ENCODE measurements at places on chromosomes 2 and 18. TPM values are rescaled to one million over a fixed set of nuclear protein-coding genes. Genes with fewer than 3 reads are reported as not detected.

DNA sequence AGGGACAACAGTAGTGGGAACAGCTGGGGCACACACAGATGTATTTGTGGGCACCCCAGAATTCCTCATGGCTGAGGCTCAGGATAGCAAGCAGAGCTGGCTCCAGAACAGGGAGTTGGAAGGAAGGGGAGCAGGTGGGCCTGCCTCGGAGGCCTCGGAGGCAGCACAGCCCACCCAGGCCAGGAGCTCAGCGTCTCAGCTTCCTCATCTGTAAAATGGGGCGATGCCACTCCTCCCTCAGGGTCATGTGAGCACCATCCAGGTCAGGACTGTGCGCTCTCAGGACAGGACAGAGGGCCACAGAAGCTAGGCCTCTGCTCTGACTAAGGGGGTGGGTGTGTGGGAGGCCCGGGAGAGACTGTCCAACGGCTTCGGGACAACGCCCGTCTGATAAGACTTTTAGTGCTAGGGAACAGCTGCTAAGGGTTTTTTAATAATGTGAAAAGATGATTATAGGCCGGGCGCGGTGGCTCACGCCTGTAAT lies 106.2 kb downstream of the HDAC4 start:
- no peak for DNase-seq

GRCh38 chr2:117349687-117350086 lies 464.8 kb upstream of the DDX18 start:
- DNase-seq, result no peak

GRCh38 chr2:28424799-28425463 lies 32.3 kb downstream of the FOSL2 start:
- no peak for DNase-seq

DNA sequence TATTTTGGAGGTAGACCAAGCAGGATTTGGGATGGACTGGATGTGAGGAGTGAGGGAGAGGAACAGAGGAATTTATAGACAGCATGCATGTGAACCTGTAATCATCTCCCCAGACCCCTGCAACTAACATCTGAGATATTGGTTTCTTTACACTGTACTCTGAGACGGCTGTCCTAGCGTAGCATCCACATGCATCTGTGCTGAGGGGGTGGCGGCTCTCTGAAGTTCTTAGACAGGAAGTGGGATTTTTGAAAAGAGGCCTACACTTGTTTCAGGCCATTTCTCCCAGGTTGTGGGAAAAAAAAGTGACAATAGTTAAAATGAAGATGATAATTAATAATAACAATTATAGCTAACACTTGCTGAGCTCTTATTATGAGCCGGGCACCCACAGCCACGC lies 150.2 kb upstream of the GATA6 start:
- no peak for DNase-seq

MDH1B gene
- total RNA-seq, result 2.3 TPM

MPP4 gene
- total RNA-seq, result 0.13 TPM

COPS8 gene
- total RNA-seq, result 97.1 TPM

GULP1 gene
- 22.8 TPM for total RNA-seq

EFR3B gene
- total RNA-seq, result 11.3 TPM

TNS1 gene
- total RNA-seq, result 11.6 TPM
